Memory B cell (primary cell): ENCODE measurements at places on chromosomes 3 and 15.

- DNase-seq = no peak
These were observed 362.7 kb upstream of the CFAP20DC start for GRCh38 chr3:59412516-59412915.

DNA sequence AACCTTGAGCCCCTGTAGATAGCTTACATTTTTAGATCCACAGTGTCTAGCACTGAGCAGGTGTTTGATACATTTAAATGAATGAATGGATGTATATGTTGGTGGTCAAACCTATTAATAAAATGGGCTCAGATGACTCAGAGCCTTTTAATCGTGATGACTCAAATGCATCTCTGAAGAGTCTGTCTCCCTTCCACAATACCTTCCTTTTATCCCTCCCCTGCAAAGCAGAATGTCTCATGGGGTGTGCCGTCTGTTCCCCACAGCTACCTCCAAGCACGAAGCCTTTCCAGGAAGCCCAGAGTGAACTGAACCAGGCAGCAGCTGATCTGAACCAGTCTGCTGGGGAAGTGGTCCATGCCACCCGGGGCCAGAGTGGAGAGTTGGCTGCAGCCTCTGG lies 303.5 kb upstream of the TPM1 start:
- no peak for DNase-seq

DNA sequence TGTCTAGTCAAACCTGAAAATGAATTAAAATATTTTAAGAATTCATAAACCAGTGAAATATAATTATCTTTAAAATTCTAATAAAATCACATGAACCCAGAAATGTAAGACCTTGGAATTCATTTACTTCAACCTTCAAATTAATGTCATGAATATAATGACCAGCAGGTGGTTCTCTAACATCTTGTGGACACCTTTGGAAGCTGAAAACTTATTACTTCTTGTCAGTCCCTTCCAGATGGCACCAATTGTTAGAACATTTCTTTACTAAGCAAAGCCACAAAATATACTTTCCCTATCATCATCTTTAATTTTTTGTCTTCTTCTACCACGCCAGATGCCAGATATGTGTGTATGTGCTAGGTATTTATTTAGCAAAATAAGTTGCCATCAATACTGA lies 240.0 kb downstream of the MBNL1 start:
- no peak for DNase-seq

- no peak for DNase-seq
These were observed 149.5 kb downstream of the DNAJB8 start for GRCh38 chr3:128317101-128317697.

GRCh38 chr15:49015896-49016295 lies 30.4 kb downstream of the SECISBP2L start:
- DNase-seq = no peak
